ENCODE measurements at places on chromosomes 4 and X. TPM values are rescaled to one million over a fixed set of nuclear protein-coding genes. Genes with fewer than 3 reads are reported as not detected.

The ASB12 gene
- total RNA-seq: 0.33 TPM

The FATE1 gene
- not detected for total RNA-seq

GRCh38 chr4:73006286-73006990 lies 63.1 kb downstream of the COX18 start:
- DNase-seq: no peak

GRCh38 chrX:11768039-11768438 lies 10.0 kb downstream of the MSL3 start:
- DNase-seq: no peak

GRCh38 chrX:107902721-107903120 lies 77.1 kb downstream of the MID2 start:
- DNase-seq: no peak

DNA sequence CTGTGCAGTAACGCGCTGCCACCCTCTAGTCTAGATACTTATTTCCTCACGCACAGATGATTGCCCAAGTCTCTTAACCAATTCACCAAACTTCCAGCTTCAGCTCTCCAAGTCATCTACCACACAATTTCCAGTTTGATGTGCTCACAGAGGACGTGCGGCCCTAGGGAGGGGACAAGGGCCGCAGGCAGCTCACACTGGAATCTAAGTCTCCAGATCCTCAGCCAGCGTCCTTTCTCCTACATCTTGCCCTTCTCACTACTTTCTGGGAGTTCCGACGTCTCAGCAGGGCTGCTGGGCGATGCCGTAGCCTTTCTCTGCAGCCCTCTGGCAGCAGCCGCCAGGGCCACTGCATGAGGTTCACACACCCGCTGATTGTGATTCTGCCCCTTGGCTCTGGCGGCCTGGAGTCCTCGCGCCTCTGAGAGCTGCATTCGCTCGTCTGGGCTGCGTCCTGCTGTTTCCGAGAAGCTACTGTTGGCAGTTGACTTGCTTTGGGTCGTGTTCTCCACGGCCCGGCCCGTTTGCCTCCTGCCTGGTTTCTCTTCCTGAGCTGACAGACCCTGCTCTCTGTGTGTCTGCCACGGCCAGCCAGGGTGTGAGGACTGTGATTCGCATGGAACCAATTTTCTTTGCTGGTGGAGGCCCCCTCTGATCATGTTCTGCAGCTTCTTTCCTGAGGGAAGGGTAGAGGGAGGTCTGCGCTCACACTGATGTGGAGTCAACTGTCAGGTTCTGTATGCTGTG lies 14.1 kb upstream of the TMEM131L start:
- DNase-seq: no peak

- DNase-seq: no peak
Measured at GRCh38 chrX:7115557-7115956, 32.0 kb upstream of the STS start.

All from endothelial cell (in vitro differentiated cells).